Cortex of kidney (tissue), 1 donor: ENCODE measurements at places on chromosomes 1 and 21.

- no peak for DNase-seq
Observed at GRCh38 chr21:45356653-45357435, 48.1 kb upstream of the COL18A1 start.

- DNase-seq: no peak
Observed at GRCh38 chr1:228101994-228102790, 933 bp downstream of the C1orf35 start.

DNA sequence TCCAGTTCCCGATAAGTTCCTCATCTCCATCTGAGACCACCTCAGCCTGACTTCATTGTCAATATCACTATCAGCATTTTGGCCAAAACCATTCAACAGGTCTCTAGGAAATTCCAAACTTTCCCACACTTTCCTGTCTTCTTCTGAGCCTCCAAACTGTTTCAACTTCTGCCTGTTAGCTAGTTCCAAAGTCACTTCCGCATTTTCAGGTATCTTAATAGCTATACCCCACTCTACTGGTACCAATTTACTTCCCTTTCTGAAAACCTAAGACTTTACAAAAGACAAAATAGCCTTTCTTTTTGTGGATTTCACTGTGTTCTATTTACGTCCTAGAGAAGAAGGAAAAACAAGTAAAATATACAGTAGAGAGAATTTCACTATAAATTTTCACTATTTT is 147.0 kb upstream of the FMN2 start:
- DNase-seq: no peak

GRCh38 chr21:45073301-45074047 is 906 bp upstream of the ADARB1 start:
- DNase-seq: no peak
